ENCODE measurements at places on chromosomes 12 and 14. TPM values are rescaled to one million over a fixed set of nuclear protein-coding genes. Genes with fewer than 3 reads are reported as not detected.

GRCh38 chr14:68191567-68192321 is 372.2 kb downstream of the RAD51B start:
- H3K36me3 ChIP-seq = no peaks in the 10 kb centered on the region
- H3K27ac ChIP-seq = peak overlapping the region; percentile 27
- H3K4me3 ChIP-seq = no peak overlapping the region
- H3K4me1 ChIP-seq = peaks cover 8% of the 10 kb centered on the region
- DNase-seq = peak; percentile 68

- no peaks in the 10 kb centered on the region for H3K27me3 ChIP-seq
- no peaks in the 10 kb centered on the region for H3K36me3 ChIP-seq
- no peak overlapping the region for H3K27ac ChIP-seq
- no peak for DNase-seq
Measured at GRCh38 chr12:106733660-106734059, 40.8 kb upstream of the RIC8B start.

DNA sequence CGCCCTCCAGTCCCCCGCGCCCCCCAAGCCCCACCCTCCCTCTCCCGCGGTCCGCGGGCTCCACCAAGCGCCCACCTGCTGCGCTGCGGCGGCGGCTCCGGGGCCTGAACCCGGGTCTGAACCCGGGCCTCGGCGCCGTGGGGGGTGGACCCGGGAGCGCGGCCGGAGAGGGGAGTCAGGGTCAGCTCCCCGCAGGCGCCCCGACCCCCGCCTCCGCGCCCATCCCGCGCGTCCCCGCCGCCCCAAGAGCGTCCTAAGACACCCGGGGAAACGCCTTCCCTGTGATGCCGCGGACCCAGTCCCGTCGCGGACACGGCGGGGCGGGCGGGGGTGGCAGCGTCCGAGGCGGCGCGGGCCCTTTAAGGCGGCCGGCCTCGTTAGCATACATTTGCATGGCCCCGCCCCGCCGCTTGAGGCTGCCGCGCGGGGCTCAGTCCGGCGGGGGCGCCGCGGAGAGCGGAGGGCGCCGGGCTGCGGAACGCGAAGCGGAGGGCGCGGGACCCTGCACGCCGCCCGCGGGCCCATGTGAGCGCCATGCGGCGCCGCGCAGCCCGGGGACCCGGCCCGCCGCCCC is at the start of gene MMP17:
TSS of gene MMP17 (plus strand) at position 433 of the 574 bp plus-strand sequence. CDS start at position 535, 102 bp downstream.
- no peak within 1 kb of the TSS for H3K27ac ChIP-seq
- H3K36me3 ChIP-seq = no peaks in the 10 kb centered on the region
- H3K4me1 ChIP-seq = peaks cover 13% of the 10 kb centered on the region
- no peaks in the 10 kb centered on the region for H3K27me3 ChIP-seq
- DNase-seq = peak; percentile 54

GRCh38 chr12:105352052-105352451 is 21.6 kb downstream of the C12orf75 start:
- DNase-seq = no peak
- no peaks in the 10 kb centered on the region for H3K27me3 ChIP-seq
- no peak overlapping the region for H3K4me3 ChIP-seq
- no peak overlapping the region for H3K27ac ChIP-seq
- H3K36me3 ChIP-seq = no peaks in the 10 kb centered on the region

GRCh38 chr14:104317975-104318557 is 179.7 kb downstream of the KIF26A start:
- peaks cover 44% of the 10 kb centered on the region for H3K27me3 ChIP-seq
- no peak overlapping the region for H3K27ac ChIP-seq
- H3K36me3 ChIP-seq = no peaks in the 10 kb centered on the region
- no peak overlapping the region for H3K4me3 ChIP-seq

The KRT7 gene
- 3,360 TPM for total RNA-seq

The CATSPERB gene
- total RNA-seq = 1.1 TPM

GRCh38 chr12:106213662-106214061 is 34.2 kb downstream of the CKAP4 start:
- peaks cover 63% of the 10 kb centered on the region for H3K27me3 ChIP-seq
- H3K4me1 ChIP-seq = no peaks in the 10 kb centered on the region
- H3K36me3 ChIP-seq = peaks cover 5% of the 10 kb centered on the region
- H3K4me3 ChIP-seq = no peak overlapping the region
- no peak overlapping the region for H3K27ac ChIP-seq
- DNase-seq = no peak

GRCh38 chr14:41313196-41313595 is 293.5 kb upstream of the LRFN5 start:
- H3K36me3 ChIP-seq = no peaks in the 10 kb centered on the region
- DNase-seq = no peak
- no peaks in the 10 kb centered on the region for H3K4me1 ChIP-seq
- H3K27ac ChIP-seq = no peak overlapping the region

GRCh38 chr12:124725099-124725498 is 138.6 kb downstream of the SCARB1 start:
- H3K27me3 ChIP-seq = no peaks in the 10 kb centered on the region
- peaks cover 19% of the 10 kb centered on the region for H3K4me1 ChIP-seq
- no peak overlapping the region for H3K4me3 ChIP-seq

DNA sequence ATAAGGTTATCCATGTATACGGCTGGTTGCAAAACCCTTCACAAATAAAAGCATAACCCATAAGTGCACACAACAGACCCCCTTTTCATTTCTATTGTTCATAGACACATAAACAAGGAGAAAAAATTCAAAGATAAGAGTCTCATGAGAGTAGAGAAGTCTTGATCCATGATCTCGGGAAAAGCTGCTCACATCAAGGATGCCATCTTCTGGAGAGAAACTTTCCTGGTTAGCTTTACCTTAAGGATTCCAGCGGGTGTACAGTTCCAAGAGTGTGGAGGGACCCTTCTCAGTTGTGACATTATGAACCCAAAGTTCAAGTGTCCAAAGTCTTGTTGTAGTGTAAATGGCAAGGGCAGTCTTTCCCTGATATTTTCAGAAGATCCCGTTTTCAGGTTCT is 144.5 kb downstream of the LLPH start:
- no peaks in the 10 kb centered on the region for H3K36me3 ChIP-seq
- no peak overlapping the region for H3K27ac ChIP-seq
- H3K27me3 ChIP-seq = no peaks in the 10 kb centered on the region
- no peak for DNase-seq
- no peak overlapping the region for H3K4me3 ChIP-seq

- peaks cover 15% of the 10 kb centered on the region for H3K4me1 ChIP-seq
- H3K27me3 ChIP-seq = no peaks in the 10 kb centered on the region
- no peak overlapping the region for H3K27ac ChIP-seq
- no peak overlapping the region for H3K4me3 ChIP-seq
- H3K36me3 ChIP-seq = no peaks in the 10 kb centered on the region
Measured at GRCh38 chr12:18861287-18861858, 123.5 kb downstream of the CAPZA3 start.

The MBIP gene
- total RNA-seq = 20.9 TPM

The CPNE8 gene
- total RNA-seq = 17.0 TPM

GRCh38 chr12:90842477-90842876 is 112.5 kb downstream of the CCER1 start:
- no peak overlapping the region for H3K27ac ChIP-seq
- peaks cover 6% of the 10 kb centered on the region for H3K4me1 ChIP-seq
- no peaks in the 10 kb centered on the region for H3K27me3 ChIP-seq
- DNase-seq = peak; percentile 3
- H3K36me3 ChIP-seq = no peaks in the 10 kb centered on the region

GRCh38 chr12:43806737-43807072 is 588 bp upstream of the TWF1 start:
- no peaks in the 10 kb centered on the region for H3K27me3 ChIP-seq
- no peak for DNase-seq
- H3K36me3 ChIP-seq = peaks cover 22% of the 10 kb centered on the region
- peak overlapping the region; percentile 98 for H3K27ac ChIP-seq
- peak overlapping the region; percentile 86 for H3K4me3 ChIP-seq
- peaks cover 7% of the 10 kb centered on the region for H3K4me1 ChIP-seq

- H3K4me3 ChIP-seq = no peak overlapping the region
- H3K4me1 ChIP-seq = peaks cover 13% of the 10 kb centered on the region
- no peaks in the 10 kb centered on the region for H3K27me3 ChIP-seq
- no peak overlapping the region for H3K27ac ChIP-seq
- DNase-seq = no peak
- peaks cover 33% of the 10 kb centered on the region for H3K36me3 ChIP-seq
Measured at GRCh38 chr12:96327346-96327745, 72.9 kb downstream of the CDK17 start.

GRCh38 chr12:96510306-96510764 is 21.0 kb downstream of the CFAP54 start:
- no peak overlapping the region for H3K27ac ChIP-seq
- H3K4me3 ChIP-seq = no peak overlapping the region
- peaks cover 6% of the 10 kb centered on the region for H3K36me3 ChIP-seq

DNA sequence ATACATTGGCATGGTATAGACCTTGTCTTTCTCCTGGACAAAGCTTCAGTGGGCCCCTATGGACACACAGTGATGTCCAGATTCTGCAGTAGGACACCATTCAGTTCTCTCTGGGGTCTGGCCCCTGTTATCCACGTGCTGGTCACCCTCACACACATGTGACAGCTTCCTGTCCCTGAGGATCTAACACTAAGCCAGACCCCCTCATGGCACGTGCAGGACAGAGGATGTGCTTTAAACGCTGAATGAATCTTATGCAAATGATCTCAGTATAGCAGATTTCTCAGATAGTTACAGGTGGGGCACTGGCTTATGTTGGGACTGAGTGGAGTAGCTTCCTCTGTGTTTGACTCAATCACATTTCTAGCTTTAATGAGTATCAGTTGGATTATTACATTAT is 33.7 kb downstream of the SLC24A4 start:
- no peaks in the 10 kb centered on the region for H3K36me3 ChIP-seq
- no peak for DNase-seq
- H3K27ac ChIP-seq = no peak overlapping the region
- H3K4me1 ChIP-seq = no peaks in the 10 kb centered on the region
- H3K4me3 ChIP-seq = no peak overlapping the region
- H3K27me3 ChIP-seq = peaks cover 42% of the 10 kb centered on the region

GRCh38 chr14:79496701-79497100 is 714.6 kb downstream of the DIO2 start:
- no peak for DNase-seq
- no peaks in the 10 kb centered on the region for H3K36me3 ChIP-seq
- H3K4me3 ChIP-seq = no peak overlapping the region
- H3K27ac ChIP-seq = no peak overlapping the region

GRCh38 chr12:95996034-95996658 is at the start of gene HAL:
TSS of gene HAL (minus strand) at chr12:95996344. CDS start at chr12:95995910, 434 bp downstream.
- peaks cover 21% of the 10 kb centered on the region for H3K4me1 ChIP-seq
- no peak within 1 kb of the TSS for H3K27ac ChIP-seq
- no peak within 1 kb of the TSS for H3K4me3 ChIP-seq
- no peaks in the 10 kb centered on the region for H3K27me3 ChIP-seq

DNA sequence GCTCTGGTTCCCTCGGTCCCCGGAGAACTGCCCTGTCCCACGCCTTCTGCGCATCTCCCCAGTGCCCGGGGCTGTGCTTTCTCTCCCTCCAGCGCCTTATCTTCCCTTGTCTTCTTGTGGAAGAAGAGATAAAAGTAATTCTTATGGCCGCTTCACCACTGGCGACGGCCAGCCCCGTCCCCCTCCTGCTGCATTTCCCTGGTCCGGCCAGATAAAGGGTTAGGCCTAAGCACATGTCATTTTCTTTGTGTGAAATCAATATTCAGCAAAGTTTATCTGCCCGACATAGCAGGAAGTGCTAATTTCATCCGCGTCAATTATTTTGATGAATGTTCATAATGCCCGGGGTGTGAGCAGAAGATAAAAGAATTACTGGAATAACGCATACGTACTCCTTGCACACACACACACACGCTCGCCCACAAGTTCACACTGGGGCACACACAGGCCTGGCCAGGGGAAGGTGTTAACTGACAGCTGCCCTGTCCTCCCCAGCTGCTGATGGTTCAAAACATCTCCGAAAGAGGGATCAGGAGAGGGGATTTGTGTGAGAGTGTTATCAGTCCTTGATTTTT is 177.7 kb upstream of the LHX5 start:
- no peak overlapping the region for H3K27ac ChIP-seq
- no peaks in the 10 kb centered on the region for H3K36me3 ChIP-seq
- no peaks in the 10 kb centered on the region for H3K4me1 ChIP-seq
- peaks cover 14% of the 10 kb centered on the region for H3K27me3 ChIP-seq
- DNase-seq = no peak

DNA sequence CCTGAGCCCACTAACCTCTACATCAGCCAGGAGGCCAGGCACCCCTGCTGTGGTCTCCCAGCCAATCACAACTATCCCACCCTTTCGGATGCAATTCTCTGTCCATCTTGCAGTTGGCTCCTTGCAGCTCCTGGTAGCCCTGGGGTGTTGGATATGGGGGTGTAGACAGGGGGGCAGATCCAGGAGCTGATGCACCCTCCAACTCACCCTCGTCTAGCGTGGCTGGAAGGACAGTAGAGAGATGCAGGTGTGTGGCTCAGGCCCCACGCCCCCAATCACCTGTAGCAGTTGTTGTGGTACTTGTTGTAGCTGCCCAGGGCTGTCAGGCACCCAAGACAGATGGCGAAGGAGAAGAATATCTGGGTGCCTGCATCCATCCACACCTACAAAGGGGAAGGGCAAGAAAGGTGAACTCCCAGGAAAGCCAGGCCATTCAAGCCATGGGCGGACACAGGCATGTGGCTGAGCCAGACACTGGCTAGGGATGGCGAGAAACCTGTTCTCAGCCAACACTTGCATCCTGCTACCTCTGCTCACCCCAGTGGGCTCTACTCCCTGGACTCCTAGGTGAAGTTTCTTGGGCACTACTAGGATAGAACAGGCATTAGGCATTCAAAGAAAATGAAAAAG is 13.4 kb upstream of the SLC6A12 start:
- H3K4me3 ChIP-seq = no peak overlapping the region
- no peaks in the 10 kb centered on the region for H3K4me1 ChIP-seq
- H3K36me3 ChIP-seq = no peaks in the 10 kb centered on the region
- H3K27ac ChIP-seq = no peak overlapping the region

GRCh38 chr12:54197010-54197409 is 8.2 kb upstream of the SMUG1 start:
- H3K27me3 ChIP-seq = no peaks in the 10 kb centered on the region
- DNase-seq = no peak
- peaks cover 17% of the 10 kb centered on the region for H3K4me1 ChIP-seq
- peak overlapping the region; percentile 18 for H3K27ac ChIP-seq
- H3K4me3 ChIP-seq = no peak overlapping the region

DNA sequence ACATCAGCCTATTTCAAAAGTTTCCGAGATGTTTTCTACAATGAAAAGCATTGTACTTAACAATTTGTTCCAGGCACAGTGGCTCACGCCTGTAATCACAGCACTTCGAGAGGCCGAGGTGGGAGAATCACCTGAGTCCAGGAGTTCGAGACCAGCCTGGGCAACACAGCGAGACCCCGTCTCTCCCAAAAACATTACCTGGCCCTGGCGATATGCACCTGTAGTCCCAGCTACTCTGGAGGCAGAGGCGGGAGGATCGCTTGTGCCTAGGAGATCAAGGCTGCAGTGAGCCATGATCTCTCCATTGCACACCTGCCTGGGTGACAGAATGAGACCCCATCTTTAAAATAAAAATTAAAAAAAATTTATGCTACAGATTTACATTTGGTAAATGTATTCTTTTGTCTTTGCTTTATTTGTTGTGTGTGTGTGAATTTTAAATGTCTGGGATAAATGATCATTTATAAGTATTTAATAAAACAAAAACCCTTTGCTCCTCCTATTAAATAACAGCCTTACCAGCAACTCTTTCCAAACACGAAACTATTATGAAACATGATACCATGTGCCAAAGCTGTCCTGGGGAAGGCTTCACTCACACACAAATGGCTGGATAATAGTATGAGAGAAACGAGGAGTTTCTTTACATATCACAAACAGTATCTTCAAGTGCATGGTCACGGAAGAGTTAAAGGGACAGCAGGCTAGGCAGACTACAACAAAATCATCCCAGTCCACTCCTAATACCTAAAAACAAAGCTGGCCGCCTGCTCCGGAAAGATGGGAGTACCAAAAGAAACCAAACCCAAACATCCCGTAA is 1.1 kb downstream of the ATXN3 start:
- no peaks in the 10 kb centered on the region for H3K27me3 ChIP-seq
- peak; percentile 54 for DNase-seq
- peak overlapping the region; percentile 93 for H3K27ac ChIP-seq
- H3K4me3 ChIP-seq = peak overlapping the region; percentile 97
